ENCODE measurements at places on chromosomes 12 and 14.

- no peak for DNase-seq
These were observed 127.3 kb upstream of the PLEKHA5 start for GRCh38 chr12:19002216-19002615.

DNA sequence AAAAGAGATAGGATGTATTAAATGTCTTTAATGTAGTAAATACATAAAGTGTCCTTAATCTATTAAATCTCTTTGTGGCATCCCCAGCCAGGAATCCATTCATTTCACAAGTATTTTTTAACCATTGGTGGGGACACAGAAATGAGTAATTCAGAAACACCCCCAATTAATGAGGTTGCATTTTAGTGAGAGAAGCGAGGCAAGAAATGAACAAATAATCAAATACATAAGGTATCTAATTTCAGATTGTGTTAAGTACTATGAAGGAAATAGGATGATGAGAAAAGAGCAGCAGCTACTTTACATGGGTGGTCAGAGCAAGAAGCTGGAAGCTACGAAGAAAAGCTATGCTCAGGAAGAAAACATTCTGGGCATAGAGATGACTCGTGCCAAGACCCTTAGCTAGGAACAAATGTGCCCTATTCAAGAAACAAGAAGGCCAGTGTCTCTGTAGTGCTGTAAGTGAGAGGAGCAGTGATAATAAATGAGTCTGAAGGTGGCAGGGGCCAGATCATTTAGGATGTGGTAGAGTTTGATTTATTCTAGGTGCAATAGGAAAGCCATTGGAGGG, 60.5 kb upstream of the IGF1 start:
- DNase-seq, result no peak

DNA sequence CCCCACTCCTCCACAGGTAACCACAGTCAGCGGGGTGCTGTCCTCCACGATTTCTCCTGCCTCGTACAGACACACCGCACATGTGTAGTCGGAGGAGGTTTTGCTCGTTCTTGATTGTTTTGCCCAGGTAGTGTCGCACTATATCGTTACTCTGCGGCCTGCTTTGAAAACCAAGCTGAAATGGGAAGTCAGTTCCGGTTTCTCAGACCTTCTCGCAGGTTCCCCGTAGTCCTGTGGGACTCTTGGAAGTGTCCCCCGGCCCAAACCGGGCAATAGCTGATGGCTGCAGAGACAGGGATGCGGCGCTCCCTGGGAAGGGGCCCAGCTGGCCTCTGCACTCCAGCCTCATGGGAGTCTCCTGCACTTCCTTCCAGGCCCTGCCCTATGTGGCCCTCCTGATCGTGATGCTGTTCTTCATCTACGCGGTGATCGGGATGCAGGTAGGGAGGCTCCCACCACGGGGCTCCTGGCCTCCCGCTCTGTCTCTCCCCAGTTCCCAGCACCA, 141.3 kb upstream of the FKBP4 start:
- no peak for DNase-seq

GRCh38 chr12:82008251-82008650, 249.1 kb upstream of the PPFIA2 start:
- DNase-seq, result no peak

DNA sequence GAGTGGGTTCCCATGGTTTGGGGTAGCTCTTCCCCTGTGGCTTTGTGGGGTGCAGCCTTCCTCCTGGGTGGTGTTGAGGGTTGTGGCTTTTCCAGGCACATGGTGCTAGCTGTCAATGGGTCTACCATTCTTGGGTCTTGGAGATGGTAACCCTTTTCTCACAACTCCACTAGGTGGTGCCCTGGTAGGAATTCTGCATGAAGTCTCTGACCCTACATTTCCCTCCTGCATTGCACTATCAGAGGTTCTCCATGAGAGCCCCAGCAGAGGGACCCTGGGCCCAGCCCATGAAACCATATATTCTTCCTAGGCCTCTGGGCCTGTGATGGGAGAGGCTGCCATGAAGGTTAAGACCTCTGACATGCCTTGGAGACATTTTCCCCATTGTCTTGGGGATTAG, 1093.3 kb downstream of the SLC16A7 start:
- DNase-seq, result no peak

GRCh38 chr14:54121466-54122027, 164.9 kb upstream of the BMP4 start:
- no peak for DNase-seq

- no peak for DNase-seq
These were observed 332.1 kb downstream of the NELL2 start for GRCh38 chr12:44544018-44544417.

All from globus pallidus (tissue), 1 donor.